ENCODE measurements at places on chromosomes 5 and 9.

GRCh38 chr5:149588936-149589335, 7.6 kb downstream of the ARHGEF37 start:
- no peak for DNase-seq

DNA sequence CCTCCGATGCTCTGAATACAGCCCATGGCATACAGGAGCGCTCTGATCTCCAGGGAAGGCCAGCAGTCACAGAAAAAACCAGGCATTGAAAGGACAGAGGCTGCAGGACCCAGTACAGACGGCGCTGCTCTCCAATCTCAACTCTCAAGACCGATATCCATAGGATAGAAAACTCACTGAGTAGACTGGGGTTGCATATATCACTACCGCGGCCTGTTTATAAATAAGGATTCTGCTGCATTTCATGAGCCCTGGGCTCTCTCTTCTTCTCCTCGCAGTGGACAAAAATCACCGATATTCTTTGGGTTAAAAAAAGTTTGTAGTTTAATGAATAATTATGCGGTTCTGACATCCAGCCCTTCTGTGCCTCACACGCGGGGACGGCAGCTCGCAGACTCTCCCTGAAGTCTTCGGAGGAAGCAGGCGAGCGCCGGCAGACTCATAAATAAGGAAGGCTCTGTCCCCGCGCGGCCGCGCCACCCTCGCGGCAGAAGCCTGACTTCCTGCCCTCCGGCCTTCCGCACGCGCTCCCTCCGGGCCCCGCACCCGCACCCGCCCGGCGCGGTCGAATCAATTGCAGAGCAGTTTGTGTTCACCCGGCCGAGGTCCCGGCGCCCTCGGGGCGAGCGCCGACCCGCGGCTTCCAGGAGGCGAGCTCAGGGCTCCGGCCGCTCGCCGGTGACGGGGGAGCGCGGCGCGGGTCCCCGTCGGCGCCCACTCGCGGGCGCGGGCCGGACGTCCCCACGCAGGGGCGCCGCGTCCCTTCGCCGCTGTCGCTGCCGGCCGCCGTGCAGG, at the start of gene FAM78A:
Gene FAM78A, minus strand, starts transcription at position 417 of the 795 bp plus-strand sequence. Its CDS starts 331 bp downstream, at position 86.
- DNase-seq: peak; percentile 73

DNA sequence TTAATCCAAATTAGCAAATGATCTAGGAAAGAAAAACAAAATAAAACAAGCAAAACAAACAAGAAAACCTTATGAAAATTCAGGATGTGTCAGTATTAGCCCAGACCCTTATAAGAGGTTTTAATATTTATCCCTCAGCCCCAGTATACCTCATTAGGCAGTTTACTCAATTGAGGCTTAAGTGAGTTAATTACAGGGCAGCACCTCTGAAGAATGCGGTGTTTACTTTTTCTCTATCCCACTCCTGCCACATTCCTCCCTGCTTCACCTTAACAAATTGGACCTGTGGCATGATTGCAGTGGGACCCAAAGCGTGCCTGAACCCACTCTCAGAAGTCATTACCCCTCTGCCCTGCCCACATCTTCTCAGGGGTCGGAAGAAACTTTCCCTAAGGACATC, 67.1 kb downstream of the SIL1 start:
- no peak for DNase-seq

DNA sequence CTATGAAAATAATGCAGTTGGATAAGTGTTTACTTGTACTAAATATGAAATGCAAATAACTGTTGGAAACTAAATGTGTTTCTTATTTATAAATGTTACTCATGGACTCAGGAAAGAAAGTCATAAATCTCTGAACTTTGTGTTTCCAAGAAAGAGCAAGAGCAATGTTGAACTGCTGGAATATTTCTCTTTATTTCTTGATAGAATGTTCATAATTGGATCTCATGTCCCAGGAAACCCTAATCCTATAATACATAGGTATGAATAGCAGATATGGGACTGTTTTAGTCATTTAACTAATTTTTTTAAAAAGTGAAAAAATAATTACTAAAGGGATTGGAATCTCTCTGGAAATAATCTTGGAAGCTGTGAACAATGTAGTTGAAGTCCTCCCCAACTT, 245.0 kb upstream of the ACTBL2 start:
- DNase-seq: no peak

- DNase-seq: no peak
Observed at GRCh38 chr5:68033961-68034571, 181.5 kb upstream of the PIK3R1 start.

GRCh38 chr5:170632985-170633234, 129.1 kb downstream of the KCNIP1 start:
- peak; percentile 69 for DNase-seq
